ENCODE measurements at places on chromosomes 12 and 14.

- no peak for DNase-seq
Observed at GRCh38 chr14:56840221-56840620, 29.9 kb upstream of the OTX2 start.

GRCh38 chr12:53938326-53939140, at the start of gene HOXC13:
TSS of gene HOXC13 (plus strand) at chr12:53938831. CDS start at chr12:53938907, 76 bp downstream.
- DNase-seq = peak; percentile 93

GRCh38 chr14:90538716-90539495, 142.1 kb downstream of the CALM1 start:
- DNase-seq = no peak

DNA sequence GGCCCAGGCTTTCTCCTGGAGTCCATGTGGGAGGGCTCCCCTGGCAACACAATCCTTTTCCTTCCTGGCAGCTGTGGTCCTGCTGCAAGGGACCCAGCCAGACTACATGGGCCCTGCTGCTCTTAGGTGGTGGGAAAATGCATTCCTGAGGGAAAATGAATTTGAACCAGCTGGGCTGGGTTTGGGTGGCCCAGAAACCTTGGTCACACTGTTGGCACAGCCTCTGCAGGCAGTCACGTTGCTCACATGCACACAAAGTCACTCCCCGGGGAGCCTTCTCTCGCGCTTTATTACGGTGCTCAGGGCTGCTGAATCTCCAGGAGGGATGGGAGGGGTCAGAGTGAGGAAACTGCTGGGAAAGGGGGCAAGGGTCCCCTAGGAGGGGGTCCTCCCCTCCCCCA, 17.2 kb downstream of the PLEKHG3 start:
- peak; percentile 17 for DNase-seq

- DNase-seq = no peak
Observed at GRCh38 chr12:39830852-39831520, 211.4 kb upstream of the ABCD2 start.
